ENCODE measurements at places on chromosomes 7 and 10. TPM values are rescaled to one million over a fixed set of nuclear protein-coding genes. Genes with fewer than 3 reads are reported as not detected.

Gene UPK3B
- total RNA-seq: 10.2 TPM

Gene RARRES2
- total RNA-seq: 12.8 TPM

Gene DOCK4
- 11.9 TPM for total RNA-seq

Gene IL15RA
- total RNA-seq: 18.0 TPM

Gene SPDYE16
- total RNA-seq: not detected

Gene UNC5B
- 45.7 TPM for total RNA-seq

Gene CYP2C8
- total RNA-seq: not detected

Gene GSTO2
- 26.1 TPM for total RNA-seq

Gene ZNF853
- 3.9 TPM for total RNA-seq

DNA sequence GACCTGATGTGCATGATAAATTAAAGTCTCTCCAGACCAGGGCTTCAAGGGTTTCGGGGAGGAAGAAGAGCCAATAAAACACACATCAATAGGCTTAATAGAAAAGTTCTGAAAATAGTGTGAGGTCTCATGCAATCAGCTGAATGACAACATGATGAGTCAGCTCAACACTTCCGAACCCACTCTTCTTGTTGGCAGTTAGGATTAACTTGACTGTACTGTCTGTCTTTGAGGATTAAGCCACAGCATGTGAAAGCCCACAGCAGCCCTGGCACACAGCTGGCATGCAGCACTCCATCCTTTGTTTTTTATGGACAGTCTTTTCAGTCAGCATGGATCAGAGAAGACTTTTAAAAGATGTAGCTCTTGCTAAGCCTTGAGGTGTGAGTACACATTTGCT is 526.9 kb upstream of the VSTM2A start:
- DNase-seq: no peak

- no peak for DNase-seq
Measured at GRCh38 chr7:158106272-158106671, 481.4 kb downstream of the PTPRN2 start.

DNA sequence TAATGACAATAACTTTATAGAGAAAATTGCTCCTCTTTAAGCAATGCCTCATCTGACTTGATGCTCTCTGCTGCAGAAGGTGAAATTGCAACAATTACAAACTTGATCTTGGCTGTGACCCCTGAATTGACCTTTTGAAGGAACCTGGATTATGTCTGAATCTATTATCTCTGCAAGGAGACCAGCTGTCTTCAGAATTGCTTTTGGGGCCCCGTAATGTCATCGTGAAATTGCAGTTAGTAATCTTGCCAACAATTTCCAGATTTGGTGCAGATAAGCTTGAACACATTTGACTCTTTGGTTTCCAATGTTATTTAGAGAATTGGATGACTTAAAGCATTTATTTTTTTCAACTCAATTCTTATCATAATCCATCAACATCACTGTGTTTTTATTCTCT is 520.6 kb downstream of the CCSER2 start:
- DNase-seq: no peak

GRCh38 chr7:114921631-114922025 is 266 bp upstream of the MDFIC start:
- peak; percentile 64 for DNase-seq

GRCh38 chr10:124508070-124508667 is 46.5 kb downstream of the LHPP start:
- no peak for DNase-seq

- DNase-seq: no peak
Measured at GRCh38 chr7:28160551-28160991, 20.0 kb downstream of the JAZF1 start.

DNA sequence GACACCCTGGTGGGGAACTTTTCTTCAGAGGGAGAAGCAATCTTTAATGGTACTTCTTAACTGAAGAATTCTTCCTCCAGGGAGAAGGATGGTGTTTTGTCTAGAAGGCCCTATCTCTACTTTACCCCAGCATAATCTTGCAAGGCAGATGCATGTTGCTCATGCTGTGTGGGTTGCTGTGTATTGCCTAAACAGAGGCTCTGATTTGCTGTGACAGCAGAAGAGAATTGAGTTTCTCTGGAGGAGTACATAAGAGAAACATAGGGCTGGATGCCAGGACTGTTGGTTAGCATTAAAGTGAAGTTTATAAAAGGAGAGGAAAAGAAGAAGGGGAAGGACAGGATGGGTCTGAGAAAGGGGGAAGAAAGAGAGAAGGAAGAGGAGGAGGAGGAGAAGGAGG is 248.1 kb upstream of the HPS1 start:
- DNase-seq: no peak

GRCh38 chr10:132356621-132357195 is 24.7 kb downstream of the LRRC27 start:
- peak; percentile 50 for DNase-seq

DNA sequence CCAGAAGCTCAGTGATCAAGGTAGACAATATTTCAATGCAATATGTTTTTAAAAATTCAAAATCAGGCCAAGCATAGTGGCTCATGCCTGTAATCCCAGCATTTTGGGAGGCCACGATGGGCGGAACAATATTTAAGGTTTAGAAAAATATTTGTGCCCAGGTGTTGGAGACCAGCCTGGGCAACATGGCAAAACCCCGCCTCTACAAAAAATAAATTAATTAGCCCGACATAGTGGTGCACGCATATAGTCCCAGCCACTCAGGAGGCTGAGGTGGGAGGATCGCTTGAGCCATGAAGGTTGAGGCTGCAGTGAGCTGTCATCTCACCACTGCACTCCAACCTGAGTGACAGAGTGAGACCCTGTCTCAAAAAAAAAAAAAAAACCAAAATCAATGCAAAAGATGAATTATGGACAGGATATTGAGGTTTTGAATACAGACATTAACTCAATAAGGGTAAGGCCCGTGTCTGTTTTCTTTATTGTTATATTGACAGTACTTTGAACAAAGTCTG is 913 bp upstream of the IFIT5 start:
- DNase-seq: no peak

- no peak for DNase-seq
Measured at GRCh38 chr10:75062506-75063299, 48.8 kb upstream of the SAMD8 start.

DNA sequence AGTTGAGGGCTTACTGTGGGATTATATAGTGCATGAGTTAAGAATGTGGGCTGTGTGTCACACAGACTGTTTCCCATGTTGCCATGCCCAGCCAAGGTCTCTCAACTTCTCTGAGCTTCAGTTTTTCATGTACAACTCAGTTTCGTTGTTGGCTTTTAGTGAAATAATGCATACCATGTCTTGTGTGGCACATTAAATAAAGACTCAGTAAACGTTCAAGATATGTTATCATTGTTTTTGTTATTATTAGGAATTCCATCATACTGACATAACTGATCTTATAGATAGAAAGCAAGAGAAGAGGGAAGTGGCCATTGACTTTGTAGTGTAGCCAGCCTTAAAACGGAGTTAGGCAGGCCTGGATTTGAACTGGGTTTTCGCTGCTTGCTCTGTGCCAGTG is 2.9 kb downstream of the CDK14 start:
- DNase-seq: no peak

GRCh38 chr7:130712416-130712815 is 21.6 kb downstream of the KLF14 start:
- DNase-seq: no peak

DNA sequence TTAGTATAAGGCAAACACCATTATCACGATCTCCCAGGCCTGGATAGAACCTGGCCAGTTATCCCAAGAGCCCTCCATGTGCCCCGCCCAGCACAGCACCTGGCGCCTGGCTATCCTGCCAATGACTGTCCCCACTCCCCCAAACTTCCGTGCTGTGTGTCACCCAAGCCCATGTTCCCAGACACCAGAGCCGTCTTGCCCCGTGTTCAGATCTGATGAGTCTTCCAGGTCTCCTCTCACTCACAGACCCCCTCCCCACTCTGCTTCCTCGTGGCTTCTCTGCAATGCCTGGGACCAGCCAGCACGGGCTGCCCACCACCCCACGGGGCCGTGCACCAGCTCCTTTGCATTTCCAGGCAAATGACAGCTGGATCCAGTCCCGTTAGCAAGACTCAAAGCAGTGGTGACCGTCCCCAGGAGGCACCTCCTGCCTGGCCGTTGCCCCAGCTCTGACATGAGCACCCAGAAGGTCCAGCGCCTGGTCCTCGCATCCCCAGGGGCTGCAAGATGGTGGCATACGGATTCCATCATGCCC is 43.8 kb upstream of the INPP5A start:
- peak; percentile 60 for DNase-seq

DNA sequence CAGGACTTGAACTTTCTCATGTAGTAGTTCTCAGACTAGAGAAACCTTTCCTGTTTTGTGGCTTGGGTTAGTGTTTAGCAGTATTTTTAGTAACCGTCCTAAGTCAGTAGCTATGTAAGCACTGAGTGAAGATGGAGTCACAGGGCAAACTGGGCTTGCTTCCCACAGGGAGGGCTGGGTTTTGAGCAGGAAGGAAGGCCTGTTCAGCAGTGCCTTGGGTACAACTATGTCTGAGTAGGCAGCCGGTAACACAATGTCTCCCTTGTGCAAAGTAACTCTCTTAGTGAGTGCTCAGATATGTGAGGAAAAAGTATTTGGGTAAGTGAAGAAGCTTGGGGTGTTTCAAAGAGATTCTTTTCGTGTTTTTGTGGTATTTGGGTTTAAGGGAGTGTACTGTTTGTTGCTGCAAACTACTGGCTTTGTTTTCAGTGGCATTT is 96.4 kb downstream of the CCSER2 start:
- DNase-seq: peak; percentile 84

DNA sequence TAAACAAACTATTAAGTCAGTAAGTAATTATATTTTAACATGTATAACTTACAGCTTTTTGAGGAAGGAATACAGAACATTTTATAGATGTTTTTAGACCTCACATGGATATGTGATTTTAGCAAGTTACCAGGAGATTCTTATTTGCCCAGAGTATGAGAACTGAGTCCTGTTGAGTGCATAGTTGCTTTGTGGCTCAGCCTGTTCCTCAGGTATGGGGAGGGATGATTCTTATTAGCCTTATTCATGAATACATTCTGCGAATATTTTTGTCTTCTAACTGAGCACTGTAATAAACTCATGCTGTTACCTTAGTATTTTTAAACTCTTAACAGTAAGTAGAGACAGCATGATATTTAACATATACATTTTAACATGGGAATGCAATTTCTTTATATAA is 17.9 kb downstream of the BTAF1 start:
- DNase-seq: no peak

DNA sequence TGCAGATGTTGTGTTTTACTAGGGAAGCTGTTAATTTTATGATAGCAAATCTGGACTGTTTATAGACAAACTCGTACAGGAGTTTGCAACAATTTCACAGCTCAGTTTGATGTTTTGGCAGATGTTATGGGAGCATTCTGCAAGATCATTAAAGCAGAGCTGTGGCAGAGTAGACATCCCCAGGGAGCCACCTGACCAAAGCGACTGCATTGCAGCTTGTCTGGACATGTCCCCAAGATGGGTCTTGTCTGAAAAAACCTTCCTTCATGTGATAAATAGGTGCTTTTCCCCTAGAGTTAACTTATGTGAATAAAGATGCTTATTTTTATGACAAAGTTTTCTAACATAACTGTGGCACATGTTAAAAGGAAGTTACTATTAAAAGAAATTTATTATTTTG is 91.2 kb upstream of the GPR141 start:
- no peak for DNase-seq

- no peak for DNase-seq
Measured at GRCh38 chr7:28835800-28836199, 122.3 kb downstream of the TRIL start.

- DNase-seq: no peak
Measured at GRCh38 chr10:121285406-121286196, 312.6 kb downstream of the FGFR2 start.

GRCh38 chr10:23171232-23171876 is 20.8 kb upstream of the PTF1A start:
- DNase-seq: no peak

GRCh38 chr7:90648107-90648506 is 52.0 kb downstream of the CDK14 start:
- DNase-seq: no peak

DNA sequence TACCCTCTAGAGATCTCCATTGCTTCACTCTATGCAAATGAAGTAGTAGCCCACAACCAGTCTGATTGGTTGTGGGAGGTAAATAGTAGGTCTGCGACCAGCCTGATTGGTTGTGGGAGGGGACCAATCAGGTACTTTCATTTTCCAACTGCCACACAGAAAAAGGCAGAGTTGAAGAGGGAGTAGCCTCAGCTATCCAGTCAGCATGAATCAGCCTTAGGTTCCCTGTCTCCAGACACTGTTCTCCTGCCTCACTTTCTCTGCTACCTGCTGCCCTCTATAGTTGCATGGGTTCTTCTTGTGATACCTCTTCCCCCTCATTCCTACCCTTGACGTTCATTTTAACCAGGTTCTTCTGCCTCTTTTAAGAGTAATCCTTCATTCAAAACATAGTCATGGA is 114.5 kb upstream of the LYZL1 start:
- DNase-seq: no peak

- DNase-seq: no peak
Measured at GRCh38 chr7:157136372-157136771, 2.4 kb upstream of the UBE3C start.

DNA sequence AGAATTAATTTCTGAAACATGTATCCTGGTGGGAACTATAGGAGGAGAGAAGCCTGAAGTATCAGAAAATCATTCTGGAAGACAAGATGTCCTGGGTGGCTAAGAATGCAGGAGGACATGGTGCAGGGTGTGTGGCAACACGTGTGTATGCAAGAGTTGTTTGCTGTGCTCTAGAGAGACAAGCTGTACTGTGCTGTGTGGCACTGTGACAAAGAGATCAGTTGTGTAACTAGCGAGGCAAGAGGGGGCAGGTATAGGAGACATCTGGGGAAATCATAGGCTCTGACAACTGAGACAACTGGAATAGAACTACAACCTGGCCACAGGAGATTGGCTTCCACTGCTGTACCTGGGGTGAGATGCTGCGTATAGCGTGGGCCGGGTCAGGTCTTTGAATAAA is 9.3 kb downstream of the ITGA8 start:
- no peak for DNase-seq

DNA sequence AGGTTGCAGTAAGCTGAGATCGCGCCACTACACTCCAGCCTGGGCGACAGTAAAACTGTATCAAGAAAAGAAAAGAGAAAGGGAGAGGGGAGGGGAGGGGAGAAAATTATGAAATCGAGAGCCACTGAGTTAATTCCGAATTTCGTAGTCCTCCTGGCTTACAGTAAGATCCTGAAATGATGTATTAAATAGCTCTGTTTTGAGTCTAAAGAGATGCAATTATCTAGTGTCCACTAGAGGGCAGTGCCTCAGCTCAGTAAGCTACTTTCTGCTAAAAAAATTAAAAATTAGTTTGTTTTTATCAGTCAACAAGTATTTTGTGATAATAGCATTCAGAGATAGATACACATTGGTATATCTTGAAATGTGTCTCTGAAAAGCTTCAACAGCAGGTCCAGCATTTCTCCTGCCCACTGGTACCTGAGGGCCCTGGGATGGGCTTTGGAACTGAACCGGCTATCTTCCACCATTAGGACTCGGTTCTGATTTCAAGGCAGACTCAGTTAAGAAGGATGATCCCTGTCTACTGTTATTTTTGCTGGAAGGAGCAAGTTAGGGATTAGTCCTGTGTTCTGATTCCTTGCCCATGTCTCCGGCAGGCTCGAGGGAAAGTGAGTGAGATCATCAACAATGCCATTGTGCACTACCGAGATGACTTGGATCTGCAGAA is 19.5 kb downstream of the TSPAN33 start:
- no peak for DNase-seq

- DNase-seq: no peak
Measured at GRCh38 chr7:73717991-73718405, 1.5 kb downstream of the STX1A start.

GRCh38 chr7:519484-520390 is at the start of gene PDGFA:
PDGFA (minus strand) TSS chr7:519846; CDS start chr7:519001, 845 bp downstream.
- no peak for DNase-seq

All from suprapubic skin (tissue), 4 donors.